ENCODE measurements at places on chromosomes 2 and 18. TPM values are rescaled to one million over a fixed set of nuclear protein-coding genes. Genes with fewer than 3 reads are reported as not detected.

GRCh38 chr2:96195410-96196066, 13.1 kb downstream of the STARD7 start:
- no peak overlapping the region for H3K27ac ChIP-seq
- H3K4me1 ChIP-seq, result peaks cover 17% of the 10 kb centered on the region
- DNase-seq, result no peak
- H3K27me3 ChIP-seq, result no peaks in the 10 kb centered on the region
- H3K36me3 ChIP-seq, result peaks cover 48% of the 10 kb centered on the region

- no peaks in the 10 kb centered on the region for H3K36me3 ChIP-seq
- no peak for DNase-seq
- H3K27ac ChIP-seq, result no peak overlapping the region
- no peaks in the 10 kb centered on the region for H3K4me1 ChIP-seq
These were observed 23.2 kb downstream of the DOCK10 start for GRCh38 chr2:225019105-225019504.

GRCh38 chr2:24682304-24682703, 110.9 kb downstream of the PTRHD1 start:
- H3K27me3 ChIP-seq, result no peaks in the 10 kb centered on the region
- H3K4me3 ChIP-seq, result no peak overlapping the region
- no peaks in the 10 kb centered on the region for H3K36me3 ChIP-seq
- no peak overlapping the region for H3K27ac ChIP-seq

LOXHD1 gene
- total RNA-seq, result 0.76 TPM

MDH1B gene
- total RNA-seq, result 2.5 TPM

PLA2R1 gene
- 4.1 TPM for total RNA-seq

PRKAG3 gene
- total RNA-seq, result not detected

All from left lung (tissue), 14 donors.